ENCODE measurements at places on chromosomes 16 and 17.

GRCh38 chr17:37026531-37026869 is 77.7 kb downstream of the AATF start:
- no peak for DNase-seq

DNA sequence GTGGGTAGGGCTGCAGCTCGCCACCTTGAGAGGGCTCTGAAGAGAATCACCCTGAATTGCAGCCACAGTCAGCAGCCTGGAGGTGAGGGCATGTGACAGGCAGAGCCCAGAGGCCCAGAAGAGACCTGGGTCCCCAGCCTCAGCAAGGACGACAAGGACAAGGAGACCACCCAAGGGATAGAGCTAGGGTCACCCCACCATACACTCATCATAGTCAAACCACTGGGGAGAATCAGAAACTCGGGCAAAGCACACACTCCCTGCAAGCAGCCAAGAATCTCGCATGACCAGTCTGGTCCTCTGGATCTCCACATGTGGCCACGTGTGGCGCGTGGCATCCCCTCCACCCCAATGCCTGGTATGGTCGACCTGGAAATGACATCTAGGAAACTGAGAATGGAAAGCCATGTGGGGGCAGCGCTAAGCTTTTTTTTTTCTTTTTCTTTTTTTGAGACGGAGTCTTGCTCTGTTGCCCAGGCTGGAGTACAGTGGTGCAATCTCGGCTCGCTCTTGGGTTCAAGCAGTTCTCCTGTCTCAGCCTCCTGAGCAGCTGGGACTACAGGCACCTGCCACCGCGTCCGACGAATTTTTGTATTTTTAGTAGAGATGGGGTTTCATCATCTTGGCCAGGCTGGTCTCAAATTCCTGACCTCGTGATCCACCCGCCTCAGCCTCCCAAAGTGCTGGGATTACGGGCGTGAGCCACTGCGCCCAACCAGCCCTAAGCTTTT is 4.6 kb upstream of the SPHK1 start:
- DNase-seq: no peak

GRCh38 chr16:10256784-10257641 is 74.8 kb upstream of the GRIN2A start:
- no peak for DNase-seq

- no peak for DNase-seq
Measured at GRCh38 chr16:84194018-84194417, 3.1 kb downstream of the ADAD2 start.

GRCh38 chr16:66207883-66208265 is 158.6 kb upstream of the CDH5 start:
- DNase-seq: no peak

GRCh38 chr17:31935512-31935911 is 1.3 kb upstream of the SUZ12 start:
- no peak for DNase-seq

DNA sequence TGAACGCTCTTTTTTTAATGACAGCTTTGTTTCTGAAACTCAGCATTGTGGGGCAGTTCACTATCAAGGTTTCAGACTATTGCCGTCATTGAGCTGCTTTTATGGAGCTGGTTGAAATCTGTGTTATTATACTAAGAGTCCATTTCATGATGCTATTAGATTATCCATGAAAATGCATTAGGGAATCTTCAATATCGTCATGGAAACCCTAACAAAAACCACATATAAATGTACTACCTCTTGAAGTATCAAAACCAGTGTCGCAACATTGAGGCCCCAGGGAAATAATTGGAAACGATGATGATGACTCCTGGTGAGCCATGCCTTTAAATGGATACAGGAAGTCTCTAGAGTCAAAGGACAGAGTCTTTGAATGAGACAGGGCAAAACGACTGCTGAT is 231.6 kb upstream of the CPHXL start:
- DNase-seq: no peak

DNA sequence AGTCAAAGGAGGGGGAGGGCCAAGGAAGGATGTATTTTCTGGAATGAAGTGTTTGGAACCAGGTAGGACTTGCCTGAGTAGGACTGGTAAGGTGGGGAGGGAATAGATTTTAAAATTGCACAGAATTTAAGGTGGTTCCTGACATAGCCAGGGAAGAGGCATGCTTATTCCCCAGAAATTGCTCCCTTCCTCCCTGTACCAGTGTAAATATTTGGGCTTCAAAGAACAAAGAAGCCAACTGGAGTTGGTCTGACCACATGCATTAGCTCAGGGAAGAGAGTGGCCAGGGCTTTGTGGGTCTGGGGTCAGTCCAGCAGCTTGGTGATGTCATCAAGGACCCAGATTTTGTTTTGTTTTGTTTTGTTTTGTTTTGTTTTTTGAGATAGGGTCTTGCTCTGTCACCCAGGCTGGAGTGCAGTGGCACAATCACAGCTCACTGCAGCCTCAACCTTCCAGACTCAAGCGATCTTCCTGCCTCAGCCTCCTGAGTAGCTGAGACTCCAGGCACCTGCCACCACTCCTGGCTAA is 9.3 kb upstream of the MRTFB start:
- no peak for DNase-seq
